Ureter (tissue), 1 donor: ENCODE measurements at places on chromosomes 2 and 18. TPM values are rescaled to one million over a fixed set of nuclear protein-coding genes. Genes with fewer than 3 reads are reported as not detected.

DNA sequence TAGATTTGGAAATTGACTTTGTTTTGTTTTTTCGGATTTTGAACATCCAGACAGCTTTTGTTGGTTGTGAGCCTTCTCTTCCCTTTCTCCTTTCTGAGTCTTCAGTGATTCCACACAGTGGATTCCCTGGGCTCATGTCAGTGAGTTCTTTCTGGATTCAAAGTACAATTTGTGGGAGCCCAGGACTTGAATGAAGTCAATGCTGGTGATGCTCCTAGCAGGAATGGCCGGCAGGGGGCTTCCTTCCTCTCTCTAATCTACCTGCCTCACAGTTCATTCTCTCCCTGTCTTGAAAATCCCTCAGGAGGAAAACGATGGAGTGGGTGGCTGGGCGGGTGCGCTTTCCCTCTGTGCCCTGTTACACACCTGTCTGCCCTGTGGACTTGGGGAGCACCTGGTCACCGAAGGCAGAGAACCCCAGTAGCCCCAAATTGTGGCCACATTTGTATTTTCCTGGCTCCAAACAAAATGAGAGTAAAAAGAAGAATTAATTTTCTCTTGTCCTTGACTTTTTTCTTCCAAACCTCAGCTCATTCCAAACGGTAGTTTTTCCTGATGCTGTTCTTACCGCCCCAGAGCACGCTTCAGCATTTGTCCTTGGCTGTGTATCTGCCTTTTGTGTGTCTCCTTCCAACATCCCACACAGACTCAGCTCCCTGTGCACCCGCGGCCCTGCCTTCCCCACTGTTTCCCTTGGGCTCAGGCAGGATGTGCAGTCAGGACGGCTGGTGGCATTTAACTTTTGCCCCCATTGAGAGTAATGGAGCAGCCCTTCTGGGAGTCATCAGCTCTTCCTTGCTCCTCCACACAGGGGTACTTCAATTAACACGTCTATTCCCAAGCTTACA is 86.6 kb downstream of the MARCO start:
- DNase-seq, result no peak

DNA sequence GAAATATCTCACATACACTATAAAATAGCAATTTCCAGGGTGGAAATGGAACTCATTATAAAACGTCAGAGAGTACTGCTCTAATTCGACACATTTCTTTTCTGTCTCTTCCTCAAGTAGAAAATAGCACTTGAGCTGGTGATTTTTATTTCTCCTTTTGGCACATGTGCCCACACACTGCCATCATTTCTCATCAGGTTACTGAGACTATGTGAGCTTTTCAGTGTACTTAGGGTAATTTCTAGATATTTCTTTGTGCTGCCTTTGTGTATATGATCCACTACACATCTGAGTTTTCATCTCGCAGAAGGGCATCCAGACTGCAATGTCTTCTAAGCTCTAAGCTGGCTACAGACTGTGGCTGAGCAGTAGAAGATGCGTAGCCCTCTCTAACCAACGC is 62.1 kb upstream of the PGAP1 start:
- DNase-seq, result no peak

DNA sequence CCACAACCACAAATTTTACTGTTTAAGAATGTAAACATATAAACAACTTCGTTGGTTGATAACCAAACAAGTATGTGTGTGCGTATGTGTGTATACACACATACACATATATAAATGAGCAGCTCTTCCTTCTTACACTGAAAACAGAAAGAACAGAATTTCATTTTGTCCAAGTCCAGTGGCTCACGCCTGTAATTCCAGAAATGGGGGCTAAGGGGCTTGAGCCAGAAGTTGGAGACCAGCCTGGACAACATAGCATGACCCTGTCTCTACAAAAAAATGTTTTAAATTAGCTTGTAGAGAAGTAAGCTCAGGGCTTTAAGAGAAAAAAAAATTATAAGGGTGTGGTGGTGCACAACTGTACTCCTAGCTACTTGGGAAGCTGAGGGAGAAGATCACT is 12.3 kb downstream of the NCKAP1 start:
- no peak for DNase-seq

Gene CLHC1
- 26.3 TPM for total RNA-seq

Gene GRB14
- 6.7 TPM for total RNA-seq

Gene REG3G
- not detected for total RNA-seq

Gene XIRP2
- 0.42 TPM for total RNA-seq

Gene ZNF804A
- total RNA-seq, result 1.2 TPM
